G401 (cell line): ENCODE measurements at places on chromosomes 6 and 20. TPM values are rescaled to one million over a fixed set of nuclear protein-coding genes. Genes with fewer than 3 reads are reported as not detected.

EPB41L1 gene
- total RNA-seq: 12.9 and 22.7 TPM in 2 replicates

BMP2 gene
- total RNA-seq: not detected in 2 replicates

GHRH gene
- total RNA-seq: not detected in 2 replicates

NRN1 gene
- not detected in 2 replicates for total RNA-seq

KCNG1 gene
- total RNA-seq: 0.85 and 1.4 TPM in 2 replicates

SAMD5 gene
- under 0.01 TPM in 1 of 2 replicates, not detected in the other for total RNA-seq

BIRC7 gene
- total RNA-seq: 68.2 and 78.4 TPM in 2 replicates

GDAP1L1 gene
- total RNA-seq: not detected in 2 replicates

RSPH4A gene
- total RNA-seq: 0.31 and 1.3 TPM in 2 replicates

CD40 gene
- total RNA-seq: 0.10 TPM in 1 of 2 replicates, not detected in the other
